ENCODE measurements at places on chromosomes 4 and X. TPM values are rescaled to one million over a fixed set of nuclear protein-coding genes. Genes with fewer than 3 reads are reported as not detected.

DNA sequence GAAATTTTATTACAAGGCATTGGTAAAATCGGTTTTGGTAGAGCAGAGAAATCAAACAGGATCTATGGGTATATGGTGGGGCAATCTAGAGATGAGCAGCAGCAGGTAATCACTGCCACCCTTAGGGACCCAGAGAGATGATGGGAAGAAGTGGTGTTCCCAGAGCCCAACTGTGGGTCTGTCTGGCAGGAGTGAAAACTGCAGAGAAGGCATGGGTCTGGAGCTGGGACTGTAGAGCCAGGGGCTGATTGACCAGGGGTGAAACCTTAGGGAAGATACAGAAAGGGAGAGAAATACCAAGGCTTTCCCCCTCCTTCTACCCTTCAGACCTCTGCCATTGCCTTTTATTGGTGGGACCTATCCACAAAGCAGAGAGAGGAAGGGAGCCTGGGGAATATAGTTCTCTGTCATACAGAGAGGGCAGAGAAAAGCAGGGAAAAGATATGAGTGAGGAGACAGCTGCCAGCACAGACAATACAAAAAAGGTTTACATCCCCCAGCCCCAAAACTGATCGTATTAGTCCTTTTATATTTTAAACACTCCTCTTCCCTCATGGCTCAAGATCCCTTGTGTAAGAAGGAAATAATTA lies 28.7 kb downstream of the PDLIM5 start:
- DNase-seq, result no peak

DNA sequence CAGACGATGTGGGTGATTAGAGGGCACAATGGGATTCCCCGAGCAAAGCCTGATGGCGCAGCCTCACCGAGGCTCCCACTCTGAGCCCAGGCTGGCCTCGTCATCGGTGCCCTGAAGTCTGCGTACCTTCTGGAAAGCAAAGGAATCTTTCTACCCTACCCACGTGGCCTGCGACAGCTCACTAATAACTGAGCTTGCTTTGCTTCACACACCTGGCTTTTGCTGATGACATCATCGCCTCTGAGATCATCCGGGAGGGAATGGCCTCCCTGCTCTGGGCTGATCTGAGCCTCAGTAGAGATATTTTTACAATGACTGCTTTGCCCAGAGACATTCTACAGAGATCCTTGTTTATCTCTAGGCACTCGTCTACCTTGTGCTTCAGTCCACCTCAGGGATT lies 45.4 kb upstream of the PDLIM3 start:
- no peak for DNase-seq

- DNase-seq, result no peak
Observed at GRCh38 chrX:76172325-76172893, 453 bp upstream of the PBDC1 start.

The POLN gene
- 3.1 TPM for polyA plus RNA-seq

The FRMD7 gene
- 0.06 TPM for polyA plus RNA-seq

DNA sequence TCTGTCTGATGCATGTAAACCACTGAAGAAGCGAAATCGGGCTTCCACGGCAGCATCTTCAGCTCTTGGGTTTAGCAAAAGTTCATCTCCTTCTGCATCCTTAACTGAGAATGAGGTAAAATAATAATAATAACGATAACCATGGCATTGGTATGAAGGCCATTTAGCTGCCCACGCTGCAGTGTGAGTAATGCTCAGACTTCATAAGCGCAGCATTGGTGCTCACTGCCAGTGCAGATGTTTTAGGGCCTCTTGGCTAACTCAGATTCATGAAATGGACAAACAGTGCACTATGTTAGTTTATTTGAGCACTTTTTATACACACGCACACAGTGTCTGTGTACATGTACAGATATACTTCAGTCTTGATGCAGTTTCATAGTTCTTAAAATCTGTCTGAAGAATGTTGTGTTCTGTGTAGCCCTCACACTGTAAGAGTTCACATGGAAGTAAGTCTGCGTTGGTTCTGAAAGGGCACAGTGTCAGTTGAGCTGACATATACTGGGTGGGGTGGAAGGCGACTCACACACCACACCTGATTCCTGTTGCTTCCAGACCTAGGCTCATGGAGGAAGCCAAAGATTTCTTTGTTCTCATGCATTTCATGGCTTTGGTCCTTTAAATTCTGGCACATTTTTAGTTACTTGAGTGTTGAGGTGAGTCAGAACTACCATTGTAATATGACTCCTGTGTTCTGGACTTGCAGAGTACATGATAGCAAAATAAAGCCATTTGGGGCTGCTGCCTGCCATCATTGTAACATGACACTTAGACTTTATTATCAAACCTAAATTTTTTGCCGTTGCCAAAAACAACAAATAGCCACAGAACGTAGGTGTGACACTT lies 68.7 kb downstream of the NSD2 start:
- no peak for DNase-seq

DNA sequence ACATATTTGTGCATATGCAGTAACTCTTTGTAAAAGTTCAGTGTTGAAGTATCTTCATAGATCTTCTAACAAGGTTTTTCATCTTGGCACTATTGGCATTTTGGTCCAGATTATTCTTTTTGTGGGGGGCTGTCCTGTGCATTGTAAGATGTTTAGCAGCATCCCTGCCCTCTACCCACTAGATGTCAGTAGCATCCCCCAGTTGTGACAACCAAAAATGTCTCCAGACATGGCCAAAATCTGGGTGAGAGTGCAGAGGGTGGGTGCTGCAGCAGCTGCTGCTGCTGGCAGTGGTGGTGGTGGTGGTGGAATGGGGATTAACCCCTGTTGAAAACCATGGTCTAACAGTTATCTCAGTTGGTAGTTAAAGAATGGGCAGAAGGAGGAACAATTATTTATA lies 370.0 kb downstream of the GPAT3 start:
- DNase-seq, result peak; percentile 3

All from hindlimb muscle (tissue), 1 donor.